ENCODE measurements at places on chromosomes 2 and 18.

DNA sequence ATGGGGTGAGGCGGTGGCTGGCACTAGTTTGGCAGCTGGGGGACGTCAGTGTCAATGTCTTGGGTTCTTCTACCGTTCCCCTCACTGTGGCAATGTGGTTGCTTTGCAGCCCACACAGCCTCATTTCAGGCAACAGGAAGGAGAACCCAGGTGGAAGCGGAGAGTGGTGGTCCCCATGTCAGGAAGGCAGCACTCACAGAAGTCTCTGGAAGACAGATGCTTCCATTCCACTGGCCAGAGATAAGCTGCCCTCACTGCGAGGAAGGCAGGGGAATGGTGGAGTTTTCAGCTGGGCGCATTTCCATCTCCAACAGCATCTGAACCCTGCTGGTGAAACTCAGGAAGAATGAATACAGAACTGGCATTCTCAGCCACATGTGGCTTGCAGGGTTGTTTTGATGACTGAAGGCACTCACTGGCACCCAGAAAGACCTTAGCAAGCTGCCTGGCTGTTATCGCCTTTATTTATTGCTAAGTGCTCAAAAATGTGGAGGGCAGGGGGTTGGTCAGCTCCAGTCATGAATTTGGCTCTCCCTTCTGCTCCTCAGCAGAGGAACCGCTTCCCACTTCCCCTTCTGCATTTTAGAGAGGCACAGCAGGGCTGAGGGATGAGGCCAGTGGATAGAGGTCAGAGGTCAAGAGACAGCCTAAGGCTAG, 19.4 kb downstream of the KCNIP3 start:
- DNase-seq, result no peak

DNA sequence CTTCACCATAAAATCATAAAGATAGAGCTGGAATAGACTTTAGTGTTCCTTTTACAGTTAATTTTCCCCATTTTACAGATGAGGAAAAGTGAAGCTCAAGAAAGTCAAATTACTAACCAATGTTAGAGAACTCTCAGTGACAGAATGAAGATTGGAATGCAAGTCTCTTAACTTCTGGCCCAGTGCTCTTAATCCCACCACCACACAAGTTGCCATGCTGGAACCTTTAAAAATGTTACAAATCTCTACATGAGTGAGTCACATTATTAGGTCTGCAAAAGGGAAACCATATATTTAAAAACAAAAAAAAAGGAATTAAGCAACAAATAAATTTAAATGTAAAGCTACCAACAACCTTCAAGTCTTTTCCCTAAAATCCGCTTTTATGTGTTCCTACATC, 3.5 kb downstream of the NCKAP1 start:
- DNase-seq, result no peak

- DNase-seq, result no peak
Observed at GRCh38 chr2:219207884-219208740, 1.5 kb downstream of the ZFAND2B start.

DNA sequence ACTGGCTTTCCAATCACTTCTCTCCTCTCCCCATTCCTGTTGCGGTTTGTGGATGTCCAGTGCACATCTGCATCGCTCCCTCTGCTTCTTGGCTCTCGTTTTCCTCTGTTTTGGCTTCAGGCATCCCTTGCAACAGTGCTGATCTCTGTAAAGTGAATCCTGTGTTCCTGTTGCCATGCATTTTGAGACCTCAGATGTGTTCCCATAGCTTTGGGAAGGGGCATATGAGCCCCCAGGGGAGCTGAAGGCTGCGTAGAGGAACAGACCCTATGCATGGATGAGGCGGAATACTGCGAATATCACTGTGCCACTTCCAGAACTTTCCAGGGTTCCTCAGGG, 168.4 kb upstream of the HAAO start:
- no peak for DNase-seq

DNA sequence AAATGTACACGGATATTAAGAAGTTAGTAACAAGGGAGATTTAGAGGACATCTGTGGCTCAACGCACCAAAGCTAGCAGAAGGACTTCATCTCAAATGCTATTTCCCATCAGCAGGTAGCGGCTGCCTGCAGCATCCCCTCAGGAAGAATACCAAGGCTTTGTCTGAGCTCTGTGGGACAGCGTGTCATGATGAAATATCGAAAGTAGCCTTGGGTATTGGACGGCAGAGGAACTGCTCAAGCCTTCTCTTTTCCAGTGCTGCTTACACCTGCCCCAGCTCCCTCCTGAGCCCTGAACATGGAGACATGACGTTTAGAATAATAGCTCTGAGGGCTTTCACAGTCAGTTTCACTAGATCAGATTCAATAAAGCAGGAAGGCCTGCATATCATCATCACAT, 241.6 kb downstream of the SUCLG1 start:
- no peak for DNase-seq

- DNase-seq, result no peak
Observed at GRCh38 chr2:95185197-95185596, 19.6 kb downstream of the ZNF2 start.

DNA sequence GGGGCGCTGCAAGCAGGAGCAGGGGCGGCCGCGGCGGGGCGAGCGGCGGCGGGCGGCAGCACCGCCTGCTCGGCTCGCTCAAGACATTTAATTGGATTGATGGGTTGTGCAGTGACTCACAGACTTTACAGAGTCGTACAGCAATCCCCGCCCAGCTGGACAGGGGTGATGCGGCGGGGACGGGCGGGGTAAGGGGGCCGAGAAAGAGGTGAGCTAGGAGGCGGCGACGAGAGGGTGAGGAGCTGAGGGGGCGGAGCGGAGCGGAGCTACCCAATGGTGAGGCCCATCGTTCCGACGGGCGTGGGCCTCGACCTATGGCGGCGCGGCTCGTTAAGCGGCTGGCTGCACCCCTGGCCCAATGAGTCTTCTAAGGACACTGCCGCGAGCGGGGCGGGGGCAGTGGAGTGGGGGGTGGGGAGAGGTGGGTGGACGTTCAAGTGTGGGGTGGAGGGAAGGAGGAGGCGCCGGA, 97.1 kb upstream of the SERTAD2 start:
- DNase-seq, result peak; percentile 99

DNA sequence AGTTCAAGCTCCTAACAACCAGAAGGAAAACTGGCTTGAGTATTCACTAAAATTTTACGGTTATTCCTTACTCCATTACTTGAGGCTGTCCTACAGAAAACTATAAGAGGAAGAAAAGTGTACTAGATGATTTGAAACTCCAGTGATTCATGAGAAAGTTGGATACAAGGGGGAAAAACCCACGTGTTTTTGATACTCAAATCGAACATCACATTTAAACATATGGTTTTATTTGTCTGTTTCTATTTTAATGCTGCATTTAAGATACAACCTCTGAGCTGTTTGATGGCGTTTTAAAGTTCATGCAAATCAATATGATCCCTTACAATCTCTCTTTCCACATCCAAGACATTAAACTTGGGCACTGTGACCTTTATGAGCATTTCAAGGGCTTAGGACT, 125.1 kb upstream of the LMAN1 start:
- no peak for DNase-seq

- DNase-seq, result no peak
Observed at GRCh38 chr2:108377815-108378630, at the start of gene SULT1C4. Gene SULT1C4 (plus strand): TSS chr2:108377954. CDS start chr2:108378338, 384 bp downstream.

GRCh38 chr18:39863916-39864315, 2091.1 kb upstream of the PIK3C3 start:
- no peak for DNase-seq

DNA sequence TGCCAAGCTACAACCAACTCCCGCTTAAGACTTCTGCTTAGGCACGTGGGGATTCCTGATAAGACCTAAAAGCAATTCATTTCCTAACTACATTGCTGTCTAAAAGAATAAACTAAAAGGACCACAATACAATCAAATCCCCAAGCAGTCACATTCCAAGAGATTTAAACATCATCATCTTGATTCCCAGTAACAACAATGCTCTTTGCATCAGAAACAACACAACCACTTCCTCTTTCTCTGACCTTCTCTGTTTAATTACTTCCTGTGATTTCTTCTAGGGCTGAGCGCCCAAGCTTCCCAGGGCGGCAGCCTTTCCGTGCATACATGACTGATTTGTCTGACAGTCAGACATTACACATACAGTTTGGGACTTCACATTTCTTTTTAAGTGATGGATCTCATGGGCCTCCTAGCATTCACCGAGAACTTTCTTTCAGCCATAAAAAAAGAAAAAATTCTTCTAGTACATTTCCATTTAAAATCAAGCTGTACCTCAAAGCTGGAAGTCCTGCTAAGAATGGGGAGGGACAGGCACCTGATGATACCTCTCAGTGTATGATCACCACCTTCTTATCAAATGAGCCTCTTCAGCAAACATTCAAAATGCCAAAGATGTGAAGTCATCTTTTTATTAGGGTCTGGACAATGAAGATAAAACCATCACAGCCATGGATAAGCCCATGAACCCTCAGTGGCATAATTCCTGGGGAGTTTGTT, 11.5 kb downstream of the SPRED2 start:
- DNase-seq, result peak; percentile 37

DNA sequence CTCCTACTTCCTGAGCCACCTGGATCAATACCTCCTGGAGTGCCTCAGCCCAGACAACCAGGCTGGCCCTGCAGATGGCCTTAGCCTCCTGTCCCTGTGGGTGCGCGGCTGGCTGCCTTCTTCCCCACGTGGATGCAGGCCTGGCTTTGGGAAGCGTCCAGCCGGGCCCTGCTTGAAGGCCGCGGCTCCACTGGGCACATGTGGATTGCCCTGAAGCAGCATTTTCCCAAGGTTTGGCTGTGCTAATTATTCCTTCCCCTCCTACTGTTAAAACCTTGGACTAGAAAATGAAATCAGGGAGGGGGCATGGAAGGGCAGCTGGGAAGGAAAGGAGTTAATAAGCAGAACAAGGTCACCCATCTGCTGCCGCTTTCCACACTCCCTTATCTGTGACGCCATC, 143.0 kb upstream of the GATA6 start:
- no peak for DNase-seq

DNA sequence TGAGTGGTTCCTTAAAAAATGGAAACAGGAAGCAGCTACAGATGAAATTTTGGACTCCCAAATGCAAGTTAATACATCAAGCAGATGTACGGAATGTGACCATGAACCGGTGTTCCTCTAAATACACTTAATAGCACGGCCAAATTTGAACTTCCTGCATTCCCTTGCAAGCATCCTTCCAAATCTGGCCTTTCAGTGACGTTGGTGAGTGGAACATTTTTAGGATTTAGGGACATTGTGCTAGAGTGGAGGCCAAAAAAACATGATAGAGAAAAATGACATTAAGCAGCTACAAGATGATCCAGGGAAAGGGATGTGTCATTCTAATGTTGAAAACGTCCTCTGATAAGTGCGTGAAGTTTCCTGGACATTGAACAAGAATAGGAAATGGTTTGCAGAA, 62.1 kb downstream of the CTAGE1 start:
- no peak for DNase-seq

DNA sequence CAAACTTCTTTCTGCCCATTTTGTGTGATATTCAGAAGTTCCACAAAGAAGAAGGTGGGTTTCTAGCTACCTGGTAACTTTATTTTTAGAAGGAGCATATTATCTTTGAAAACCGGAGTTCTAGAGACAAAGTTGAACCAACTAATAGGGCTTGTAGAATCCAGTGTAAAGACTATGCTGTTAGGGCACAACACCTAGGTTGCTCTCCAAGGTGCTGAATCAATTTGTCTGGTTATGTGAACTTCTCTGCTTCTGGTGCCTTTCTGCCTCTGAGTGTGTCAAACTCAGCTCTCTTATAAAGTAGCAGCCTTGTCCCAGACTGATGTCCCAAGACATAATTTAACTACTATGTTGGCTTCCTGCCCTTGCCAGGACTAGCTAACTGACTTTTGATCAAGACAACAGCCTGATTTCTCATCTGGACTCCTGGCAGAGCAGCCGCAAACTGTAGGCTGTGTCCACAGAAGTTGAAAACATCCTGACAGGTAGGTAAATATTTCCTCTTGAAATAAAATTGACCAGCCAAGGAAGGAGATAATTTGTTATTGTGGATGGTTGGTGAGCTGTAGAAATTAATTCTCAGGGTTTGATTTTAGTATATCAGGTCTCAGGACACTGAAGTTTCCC, 119.4 kb downstream of the CYRIA start:
- peak; percentile 48 for DNase-seq

- DNase-seq, result peak; percentile 12
Observed at GRCh38 chr2:105179469-105180372, 61.8 kb upstream of the GPR45 start.

DNA sequence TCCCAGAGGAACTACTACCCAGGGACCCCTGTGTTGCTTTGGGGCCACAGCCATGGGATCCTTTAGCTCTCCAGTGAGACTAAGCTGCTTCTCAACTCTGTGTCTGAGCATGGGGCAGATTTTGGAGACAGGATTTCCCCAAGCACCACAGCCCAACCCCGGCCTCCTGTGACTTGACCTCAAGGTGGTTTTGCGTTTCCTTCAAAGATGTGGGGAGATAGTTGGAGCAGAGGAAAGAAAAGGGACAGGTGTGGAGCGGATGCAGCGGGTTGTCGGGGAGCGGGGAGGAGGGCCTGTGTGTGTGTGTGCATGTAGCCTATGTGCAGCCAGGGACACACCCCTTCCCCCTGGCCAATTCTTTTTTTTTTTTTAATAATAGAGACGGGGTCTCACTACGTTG, 10.2 kb downstream of the ARID5A start:
- DNase-seq, result no peak
